Activated CD8-positive, alpha-beta memory T cell treated with anti-CD3 and anti-CD28 coated beads for 48 hours (primary cell): ENCODE measurements at places on chromosomes 11 and 22.
A peak's percentile ranks its signal among the peaks of the same experiment; 100 is the strongest.

GRCh38 chr11:119424775-119425174 is 1.8 kb upstream of the THY1 start:
- DNase-seq, result no peak

DNA sequence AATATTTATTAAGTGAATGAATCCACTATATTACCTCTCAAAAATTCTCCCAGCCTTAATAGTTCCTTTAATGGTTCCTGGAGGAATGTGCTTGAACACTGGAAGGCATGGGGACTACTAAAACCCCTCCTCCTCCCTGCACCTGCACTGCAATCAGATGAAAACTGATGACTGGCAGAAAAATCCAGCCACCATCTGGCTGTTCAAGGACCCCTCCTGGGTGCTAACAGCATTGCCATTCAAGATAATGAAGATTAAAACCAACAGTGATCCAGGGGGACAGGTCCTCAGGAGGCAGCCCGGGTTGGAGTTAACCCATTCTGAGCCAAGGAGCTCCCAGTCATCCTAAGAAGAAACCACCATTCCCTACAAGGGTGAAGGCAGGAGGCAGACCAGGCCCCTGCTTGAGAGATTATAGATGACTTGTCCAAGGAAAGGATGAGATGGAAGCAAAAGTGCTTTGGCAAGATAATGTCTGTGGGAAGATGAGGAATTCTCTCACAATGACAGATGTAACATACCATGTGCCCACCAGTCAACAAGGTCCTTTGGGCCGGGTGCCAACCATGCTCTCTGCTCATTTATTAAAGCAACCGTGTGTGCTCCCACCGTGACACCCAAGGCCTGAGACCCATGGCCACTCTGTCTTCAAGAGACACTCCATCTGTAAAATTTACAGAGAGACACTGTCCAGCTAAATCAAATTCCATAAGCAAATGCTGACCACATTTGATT is 90.6 kb downstream of the LARGE1 start:
- DNase-seq, result no peak

DNA sequence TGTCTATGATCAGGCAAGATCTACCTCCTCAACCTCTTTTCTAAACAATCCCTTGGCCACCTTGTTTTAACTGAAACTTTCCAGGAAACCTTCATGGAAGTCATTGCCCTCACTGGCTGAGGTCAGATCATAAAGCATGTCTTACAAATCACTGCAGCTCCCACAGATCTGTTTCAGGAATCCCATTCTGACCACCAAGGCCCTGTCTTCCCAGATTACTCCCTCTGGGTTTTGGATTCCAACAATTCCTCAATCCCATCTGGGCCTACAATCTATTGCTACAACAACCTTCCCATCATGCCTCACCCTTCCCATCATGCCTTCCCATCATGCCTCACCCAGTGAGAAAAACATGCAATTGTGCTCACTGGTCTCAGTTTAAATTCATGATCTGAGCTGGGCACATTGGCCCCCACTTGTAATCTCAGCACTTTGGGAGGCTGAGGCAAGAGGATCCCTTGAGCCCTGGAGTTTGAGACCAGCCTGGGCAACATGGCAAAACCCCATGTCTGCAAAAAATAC is 15.9 kb downstream of the ADAMTS15 start:
- no peak for DNase-seq

DNA sequence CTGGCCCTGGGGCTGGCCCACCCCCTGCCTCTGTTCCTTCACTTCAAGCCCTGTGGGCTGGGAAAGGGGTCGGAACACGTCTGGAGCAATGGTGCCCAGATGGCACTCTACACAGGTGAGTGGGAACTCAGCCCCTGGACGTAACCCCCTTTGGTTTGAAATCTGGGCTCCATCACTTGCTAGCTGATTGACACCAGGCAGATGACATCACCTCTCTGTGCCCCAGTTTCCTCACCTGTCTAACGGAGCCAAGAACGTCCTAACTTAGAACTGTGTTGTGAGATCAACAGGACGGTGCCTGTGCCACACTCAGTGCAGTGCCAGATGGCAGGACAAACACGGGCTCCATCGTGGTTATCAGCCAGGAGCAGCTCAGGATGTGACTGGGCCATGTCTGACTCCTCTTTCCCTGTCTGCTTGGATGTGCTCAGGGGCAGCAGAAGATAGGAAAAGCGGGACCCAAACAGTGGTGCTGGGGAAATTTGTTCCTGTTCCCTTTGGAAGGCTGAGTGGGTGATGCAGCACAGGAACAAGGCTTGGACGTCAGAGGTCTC is 24.4 kb downstream of the NPTXR start:
- DNase-seq, result no peak

GRCh38 chr11:67332081-67332691 is 21.2 kb downstream of the POLD4 start:
- no peak for DNase-seq

DNA sequence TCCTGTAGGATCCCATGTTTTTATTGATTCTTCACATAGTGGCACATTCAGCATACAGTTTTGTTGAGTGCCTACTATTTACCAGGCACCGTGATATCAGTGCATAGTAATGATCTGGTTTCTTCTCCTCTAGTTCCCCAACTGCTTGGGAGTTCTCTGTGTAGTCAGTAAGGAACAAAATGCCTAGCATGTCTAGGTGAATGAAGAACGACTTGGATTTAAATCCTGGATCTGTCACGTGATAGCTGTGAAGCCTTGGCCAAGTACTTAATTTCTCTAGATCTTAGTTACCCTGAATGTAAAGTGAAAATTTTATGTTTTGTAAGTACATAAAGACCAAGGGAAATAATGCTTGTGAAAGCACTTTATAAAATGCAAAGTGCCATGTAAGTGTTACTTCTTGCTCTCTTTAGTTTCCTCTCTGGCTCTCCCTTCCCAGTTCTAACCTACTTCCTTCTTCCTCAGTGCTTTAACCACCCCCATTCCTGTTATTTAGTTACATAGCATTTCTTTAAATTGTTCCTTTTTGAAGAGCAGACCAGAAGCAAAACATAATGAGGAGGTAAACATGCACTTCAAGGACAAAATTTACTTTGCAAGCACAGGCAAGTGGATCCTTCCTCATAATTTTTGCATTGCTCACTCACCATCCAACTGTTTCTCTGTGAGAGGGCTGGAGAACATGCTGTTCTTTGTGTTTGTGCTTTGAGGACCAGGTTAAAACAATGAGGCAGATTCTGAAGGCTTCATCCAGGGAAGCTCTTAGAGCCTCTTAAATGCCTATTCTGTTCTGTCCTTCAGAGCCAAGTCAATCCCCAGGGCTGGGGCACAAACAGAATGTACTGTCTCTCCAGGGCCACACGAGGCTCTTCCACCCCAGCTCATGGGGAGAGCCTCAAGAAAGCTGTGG is 353.9 kb upstream of the TENM4 start:
- no peak for DNase-seq

- no peak for DNase-seq
Observed at GRCh38 chr11:94776351-94777321, 8.5 kb downstream of the AMOTL1 start.

GRCh38 chr22:26360169-26360885 is 68.7 kb upstream of the ASPHD2 start:
- peak; percentile 17 for DNase-seq

GRCh38 chr11:12029738-12030363 is 21.4 kb upstream of the DKK3 start:
- no peak for DNase-seq

DNA sequence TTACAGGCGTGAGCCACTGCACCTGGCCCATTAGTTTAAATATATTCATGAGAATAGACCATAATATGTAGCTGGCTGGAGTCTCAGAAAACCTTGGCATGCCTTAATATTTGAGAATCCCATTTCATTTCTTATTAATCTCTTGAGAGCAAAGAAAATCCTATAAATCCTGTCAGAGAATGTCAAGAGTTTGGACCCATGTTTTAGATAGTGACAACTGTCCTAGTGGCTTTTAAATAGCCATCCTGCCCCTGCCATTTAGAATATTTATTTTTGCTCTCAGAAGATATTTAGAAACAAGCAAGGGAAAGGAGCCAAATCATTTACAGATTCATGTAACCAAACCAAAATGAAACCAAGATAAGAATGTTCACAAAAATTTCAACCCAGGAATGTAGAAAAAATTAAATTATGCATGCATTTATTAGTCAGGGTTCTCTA is 107.2 kb downstream of the SWAP70 start:
- no peak for DNase-seq

- no peak for DNase-seq
Observed at GRCh38 chr11:129314371-129314770, 61.3 kb upstream of the BARX2 start.

GRCh38 chr22:31291481-31292235 is 630 bp downstream of the PIK3IP1 start:
- DNase-seq, result no peak

DNA sequence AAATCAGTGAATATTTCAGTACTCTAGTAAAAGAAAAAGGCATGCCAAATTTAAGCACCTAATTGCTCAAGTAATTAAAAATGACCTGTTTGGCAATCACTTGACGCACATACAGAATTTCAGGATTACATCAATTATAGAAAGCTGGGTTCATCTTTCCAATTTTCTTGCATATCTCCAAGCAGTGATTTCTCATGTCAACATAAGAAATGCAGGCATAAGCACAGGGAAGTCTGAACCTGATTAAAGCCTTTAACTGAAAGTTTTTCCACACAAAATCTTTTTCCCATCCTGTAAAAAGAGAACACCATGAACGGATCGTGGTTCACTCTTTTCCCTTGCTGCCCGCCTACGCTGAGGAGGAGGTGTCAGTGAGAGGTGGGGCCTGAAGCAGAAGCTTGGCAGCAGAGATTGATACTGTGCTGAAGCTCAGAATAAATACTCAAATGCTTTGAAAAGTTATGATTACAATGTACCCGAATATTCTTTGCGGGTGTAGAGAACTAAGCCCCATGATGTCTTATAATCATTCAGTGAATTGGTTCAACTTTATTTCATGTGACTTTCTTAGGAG is 704.1 kb upstream of the CCDC90B start:
- DNase-seq, result no peak

DNA sequence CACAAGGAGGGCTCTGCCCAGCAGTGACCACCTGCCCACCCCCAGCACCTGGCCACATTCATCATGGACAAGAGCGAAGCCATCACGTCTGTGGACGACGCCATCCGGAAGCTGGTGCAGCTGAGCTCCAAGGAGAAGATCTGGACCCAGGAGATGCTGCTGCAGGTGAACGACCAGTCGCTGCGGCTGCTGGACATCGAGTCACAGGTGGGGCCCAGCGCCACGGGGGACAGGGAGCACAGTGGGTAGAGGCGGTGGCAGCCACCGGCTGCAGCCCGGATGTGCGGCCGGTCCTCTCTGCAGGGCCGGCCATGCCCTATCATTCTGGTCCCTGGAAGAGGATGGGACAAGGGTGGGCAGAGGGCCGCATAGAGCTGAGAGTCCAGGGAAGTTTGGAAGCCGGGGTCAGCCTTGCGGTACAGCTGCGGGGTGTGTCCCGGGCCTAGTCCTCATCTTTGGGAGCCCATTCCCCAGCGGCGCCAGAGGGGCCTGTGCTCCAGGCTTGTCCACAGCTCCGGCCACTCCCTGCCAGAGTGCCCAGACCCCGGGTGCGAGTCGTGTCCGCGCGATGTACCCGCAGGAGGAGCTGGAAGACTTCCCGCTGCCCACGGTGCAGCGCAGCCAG is 14.1 kb downstream of the EPS8L2 start:
- no peak for DNase-seq

GRCh38 chr22:47168900-47169800 is 406.7 kb downstream of the TBC1D22A start:
- DNase-seq, result no peak

- DNase-seq, result no peak
Observed at GRCh38 chr11:9947231-9947864, 283.5 kb downstream of the SWAP70 start.

- DNase-seq, result no peak
Observed at GRCh38 chr11:19814421-19814820, 101.8 kb downstream of the NAV2 start.

GRCh38 chr22:46770151-46770641 is 7.7 kb downstream of the TBC1D22A start:
- DNase-seq, result no peak

- DNase-seq, result peak; percentile 58
Observed at GRCh38 chr11:78187366-78188285, 800 bp downstream of the KCTD21 start.

DNA sequence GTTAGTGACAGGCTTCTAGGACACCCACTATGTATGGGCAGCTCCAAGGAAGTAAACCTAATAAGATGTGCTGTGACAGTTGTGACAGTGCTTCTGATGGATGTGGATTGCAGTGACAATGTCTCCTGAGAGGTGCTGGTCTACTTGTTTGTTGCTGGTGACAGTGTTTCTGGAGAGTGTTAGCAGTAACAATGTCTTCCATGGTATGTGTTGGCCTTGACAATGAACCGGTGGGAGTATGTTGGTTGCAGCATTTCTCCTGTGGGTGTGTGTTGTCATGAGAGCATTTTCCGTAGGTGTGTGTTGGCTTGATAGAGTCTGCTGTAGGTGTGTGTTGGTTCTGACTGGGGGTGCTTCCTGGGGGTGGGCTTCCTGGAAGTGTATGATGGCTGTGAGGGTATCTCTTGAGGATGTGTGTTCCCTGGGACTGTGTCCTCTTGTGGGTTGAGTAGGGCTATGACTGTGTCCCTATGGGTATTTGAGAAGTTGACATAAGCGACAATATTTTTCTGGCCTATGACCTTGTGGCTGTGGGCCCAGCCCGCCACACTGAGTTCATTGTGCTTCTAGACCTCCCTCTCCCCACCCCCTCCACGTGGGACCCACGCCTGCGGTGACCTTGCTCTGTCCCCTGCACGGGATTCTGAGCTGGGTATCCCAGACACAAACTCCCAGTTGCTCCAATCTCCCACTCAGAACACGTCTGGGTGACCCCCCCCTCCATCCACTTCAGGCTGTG is 1.2 kb downstream of the DCHS1 start:
- DNase-seq, result no peak

GRCh38 chr11:100515087-100515486 is 172.0 kb upstream of the ARHGAP42 start:
- DNase-seq, result no peak

DNA sequence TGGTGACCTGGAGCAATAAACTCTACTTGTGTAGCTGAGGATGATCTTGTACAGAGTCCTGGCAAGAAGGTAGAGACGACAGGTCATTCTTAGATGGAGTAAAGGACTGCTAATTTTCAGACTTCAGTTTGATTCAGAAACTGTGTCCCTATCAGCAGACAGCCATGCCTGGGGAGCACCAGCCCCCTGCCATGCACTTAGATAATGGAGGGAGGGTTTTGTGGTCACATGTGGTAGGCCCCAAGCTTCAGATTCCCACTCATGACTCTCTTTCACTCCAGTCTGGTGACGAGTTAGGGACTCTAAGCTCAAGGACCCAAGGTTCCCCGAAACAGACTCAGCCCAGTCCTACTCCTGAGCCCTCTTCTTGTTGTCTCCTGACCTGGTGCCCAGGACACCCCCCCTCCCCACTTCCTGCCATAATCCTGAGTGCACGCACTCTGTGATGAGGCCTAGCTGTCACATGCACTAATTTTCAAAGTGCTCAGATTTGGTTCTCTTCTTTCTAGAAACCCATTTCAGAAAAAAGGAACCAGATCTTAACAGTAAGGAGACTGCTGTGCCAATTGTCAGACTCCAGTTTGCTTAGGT is 10.2 kb upstream of the AMPD3 start:
- DNase-seq, result no peak

- DNase-seq, result no peak
Observed at GRCh38 chr11:75558939-75559843, 2.9 kb upstream of the SERPINH1 start.
